Chondrocyte (in vitro differentiated cells): ENCODE measurements at places on chromosomes 12 and 14. TPM values are rescaled to one million over a fixed set of nuclear protein-coding genes. Genes with fewer than 3 reads are reported as not detected.

RPL6 gene
- 896 to 952 TPM (median 905 TPM) in 3 replicates for total RNA-seq

CLEC6A gene
- not detected in 3 replicates for total RNA-seq

DNA sequence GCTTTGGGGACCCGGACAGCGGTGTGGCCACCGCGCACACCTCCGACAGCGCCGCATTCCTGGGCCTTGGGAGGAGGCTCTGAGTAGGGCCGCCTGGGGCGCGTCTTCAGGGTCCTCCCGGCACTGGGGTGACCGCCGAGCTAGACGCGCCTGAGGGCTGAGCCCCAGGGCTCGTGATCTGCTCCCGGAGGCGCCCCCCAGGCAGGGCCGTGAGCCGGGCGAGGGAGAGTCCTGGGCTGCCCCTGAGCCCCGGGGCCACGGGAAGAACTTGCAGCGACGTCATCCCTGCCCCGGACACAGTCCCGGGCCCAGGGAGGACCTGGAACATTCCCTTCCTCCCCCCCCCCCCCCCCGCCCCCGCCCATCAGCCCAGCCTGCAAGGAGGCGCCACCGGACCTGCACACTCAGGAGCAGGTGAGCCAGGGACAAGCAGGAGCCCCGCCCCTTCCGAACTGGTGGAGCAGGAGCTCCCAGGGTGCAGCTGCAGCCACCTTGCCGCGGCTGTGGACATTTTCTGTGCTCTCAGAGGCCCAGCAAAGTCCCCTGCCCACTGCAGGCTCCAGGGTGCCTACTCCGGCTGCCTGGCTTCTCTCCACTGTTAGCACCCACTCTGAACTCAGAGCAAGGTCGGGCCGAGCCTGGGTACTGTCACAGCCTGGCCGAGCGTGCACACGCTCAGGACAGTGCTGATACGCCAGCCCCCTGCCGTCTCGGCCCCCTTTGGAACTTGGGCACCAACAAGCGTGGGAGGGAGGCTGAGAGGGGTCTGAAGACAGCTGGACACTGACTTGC lies 50.7 kb downstream of the A2M start:
- H3K27me3 ChIP-seq = no peaks in the 10 kb centered on the region
- H3K27ac ChIP-seq = peak overlapping the region; percentile 82
- no peaks in the 10 kb centered on the region for H3K36me3 ChIP-seq

DNA sequence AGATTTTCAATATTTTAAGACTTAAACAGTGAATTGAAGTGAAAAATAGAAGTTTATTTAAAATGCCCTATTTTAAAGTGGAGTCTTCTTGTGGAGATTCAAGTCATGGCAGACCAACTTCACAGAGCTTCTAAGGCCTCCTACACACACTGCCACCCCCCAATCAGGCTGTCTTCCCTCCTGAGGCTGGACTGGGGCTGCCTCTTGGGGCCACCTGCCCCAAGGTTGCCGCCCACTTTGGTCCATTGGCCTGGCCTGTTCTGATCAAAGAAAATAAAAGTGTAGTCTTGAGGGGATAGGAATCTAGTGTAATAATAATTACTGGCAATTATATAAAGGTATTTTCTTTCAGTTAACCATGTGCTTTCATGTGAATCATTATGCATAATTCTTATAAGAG lies 1.3 kb downstream of the GOLT1B start:
- DNase-seq = no peak
- peaks cover 7% of the 10 kb centered on the region for H3K36me3 ChIP-seq
- H3K27ac ChIP-seq = no peak overlapping the region
- H3K4me1 ChIP-seq = peaks cover 46% of the 10 kb centered on the region

SLC7A7 gene
- 0.46 to 1.5 TPM (median 1.5 TPM) in 3 replicates for total RNA-seq

GRCh38 chr12:42996869-42997431 lies 407.4 kb upstream of the PRICKLE1 start:
- H3K36me3 ChIP-seq = no peaks in the 10 kb centered on the region
- no peak for DNase-seq
- H3K4me1 ChIP-seq = peaks cover 10% of the 10 kb centered on the region
- no peak overlapping the region for H3K4me3 ChIP-seq
- no peaks in the 10 kb centered on the region for H3K27me3 ChIP-seq

IGFBP6 gene
- total RNA-seq = 7.0 to 10.0 TPM (median 8.9 TPM) in 3 replicates

- no peaks in the 10 kb centered on the region for H3K36me3 ChIP-seq
- no peaks in the 10 kb centered on the region for H3K4me1 ChIP-seq
- peaks cover 4% of the 10 kb centered on the region for H3K27me3 ChIP-seq
- DNase-seq = no peak
Observed at GRCh38 chr14:98259881-98260280, 1012.1 kb downstream of the BCL11B start.

SMCO2 gene
- not detected in 3 replicates for total RNA-seq

- H3K27me3 ChIP-seq = peaks cover 30% of the 10 kb centered on the region
- H3K4me1 ChIP-seq = peaks cover 20% of the 10 kb centered on the region
- no peak for DNase-seq
Observed at GRCh38 chr14:70641548-70642302, at the start of gene TTC9. Gene TTC9, plus strand, starts transcription at chr14:70641916. Its CDS starts 214 bp downstream, at chr14:70642130.

IFNG-AS1 gene
- 0.18 to 0.20 TPM in 2 of 3 replicates, not detected in the other for total RNA-seq

SLC25A47 gene
- total RNA-seq = not detected in 3 replicates

TAS2R46 gene
- total RNA-seq = 0.51 to 1.1 TPM (median 0.70 TPM) in 3 replicates

- H3K36me3 ChIP-seq = peaks cover 5% of the 10 kb centered on the region
- H3K4me3 ChIP-seq = no peak overlapping the region
- no peak for DNase-seq
- peak overlapping the region; percentile 20 for H3K27ac ChIP-seq
Observed at GRCh38 chr12:111440631-111441030, 34.9 kb downstream of the SH2B3 start.

DNA sequence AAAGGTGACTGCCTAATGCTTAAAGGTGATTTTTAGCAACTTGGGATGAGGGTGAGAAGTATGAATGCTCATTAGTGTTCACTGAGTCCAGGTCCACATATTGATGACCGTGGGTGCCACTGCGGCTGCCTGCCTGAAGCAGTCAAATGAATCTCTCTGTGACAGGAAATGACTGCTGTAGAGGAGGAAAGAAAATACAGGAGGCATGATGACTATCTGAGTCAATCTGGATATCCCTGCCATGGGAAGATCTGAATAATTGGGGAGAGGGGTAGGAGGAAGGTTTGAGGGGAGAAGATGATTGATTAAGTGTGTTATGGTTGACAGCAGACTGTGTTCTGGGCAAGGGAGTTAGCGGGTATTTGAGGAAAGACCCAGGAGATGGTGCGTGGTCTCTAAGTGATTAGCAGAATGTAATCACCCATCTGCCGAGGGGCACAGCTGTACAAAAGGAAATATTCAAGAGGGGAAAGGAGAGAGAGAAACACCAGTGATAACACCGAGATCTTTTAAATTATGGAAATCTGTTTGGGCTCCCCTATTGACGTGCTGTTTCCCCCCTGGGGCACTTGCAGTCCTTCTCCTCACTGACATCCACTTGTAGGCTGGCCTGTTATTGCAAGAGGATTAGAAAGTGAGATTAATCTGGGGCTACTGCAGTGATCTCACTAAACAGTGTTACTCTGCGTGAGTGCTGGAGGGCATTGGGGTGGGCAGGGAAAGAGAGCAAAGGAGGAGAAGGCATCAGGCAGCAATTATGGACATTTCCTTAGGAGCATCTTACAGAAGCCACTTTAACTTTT lies 97.7 kb downstream of the AKAP6 start:
- no peak overlapping the region for H3K27ac ChIP-seq
- DNase-seq = no peak
- H3K4me3 ChIP-seq = no peak overlapping the region
- peaks cover 18% of the 10 kb centered on the region for H3K4me1 ChIP-seq
- no peaks in the 10 kb centered on the region for H3K27me3 ChIP-seq

DNA sequence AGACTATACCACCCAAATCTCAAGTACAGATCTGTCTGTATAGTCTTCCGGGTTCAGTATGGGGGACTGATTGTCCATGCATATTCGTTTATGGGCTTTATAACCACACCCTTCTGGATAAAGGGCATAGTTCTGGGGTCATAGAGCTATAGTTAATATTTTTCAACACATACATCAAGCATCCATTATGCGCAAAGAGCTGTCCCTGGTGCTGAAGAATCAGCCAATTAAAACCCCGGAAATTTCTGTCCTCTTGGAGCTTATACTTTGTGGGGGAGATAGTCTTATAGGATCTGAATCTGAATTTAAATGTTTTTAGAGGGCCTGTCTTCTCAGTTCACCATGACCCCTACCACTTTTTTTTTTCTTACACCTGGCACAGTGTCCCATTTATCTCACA lies 256.7 kb downstream of the SUDS3 start:
- no peaks in the 10 kb centered on the region for H3K4me1 ChIP-seq
- no peaks in the 10 kb centered on the region for H3K36me3 ChIP-seq
- H3K27me3 ChIP-seq = no peaks in the 10 kb centered on the region
- no peak for DNase-seq
- no peak overlapping the region for H3K4me3 ChIP-seq

DNA sequence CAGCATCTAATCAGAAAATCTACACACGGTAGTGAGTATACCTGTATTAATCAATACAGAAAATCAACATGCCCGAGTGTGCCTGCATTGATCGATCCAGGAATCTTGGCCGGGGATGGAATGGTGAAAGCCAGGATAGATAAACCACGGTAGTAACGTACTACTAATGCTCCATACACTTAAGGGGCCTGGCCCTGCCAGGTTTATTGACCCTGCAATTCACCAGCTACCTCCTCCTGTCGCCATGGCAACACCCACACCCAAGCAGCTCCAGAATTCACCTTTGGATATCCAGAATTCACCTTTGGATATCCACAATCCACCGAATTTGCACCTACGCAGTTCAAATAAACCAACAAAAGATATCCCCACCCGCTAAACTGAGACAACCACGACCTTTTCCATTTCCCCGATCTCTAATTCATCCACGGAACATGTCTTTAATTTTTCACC lies 14.8 kb upstream of the CALM1 start:
- no peak overlapping the region for H3K4me3 ChIP-seq
- peaks cover 6% of the 10 kb centered on the region for H3K4me1 ChIP-seq

MYH7 gene
- total RNA-seq = not detected in 3 replicates

CPSF2 gene
- total RNA-seq = 58.0 to 83.0 TPM (median 65.0 TPM) in 3 replicates

TMEM132C gene
- total RNA-seq = not detected in 3 replicates

BCAT1 gene
- total RNA-seq = 191 to 246 TPM (median 240 TPM) in 3 replicates

GRCh38 chr14:90383731-90384542 lies 12.9 kb upstream of the CALM1 start:
- H3K36me3 ChIP-seq = no peaks in the 10 kb centered on the region
- no peak overlapping the region for H3K27ac ChIP-seq
- peaks cover 18% of the 10 kb centered on the region for H3K4me1 ChIP-seq
- no peak overlapping the region for H3K4me3 ChIP-seq

UNC119B gene
- 21.9 to 22.7 TPM (median 22.3 TPM) in 3 replicates for total RNA-seq

DNA sequence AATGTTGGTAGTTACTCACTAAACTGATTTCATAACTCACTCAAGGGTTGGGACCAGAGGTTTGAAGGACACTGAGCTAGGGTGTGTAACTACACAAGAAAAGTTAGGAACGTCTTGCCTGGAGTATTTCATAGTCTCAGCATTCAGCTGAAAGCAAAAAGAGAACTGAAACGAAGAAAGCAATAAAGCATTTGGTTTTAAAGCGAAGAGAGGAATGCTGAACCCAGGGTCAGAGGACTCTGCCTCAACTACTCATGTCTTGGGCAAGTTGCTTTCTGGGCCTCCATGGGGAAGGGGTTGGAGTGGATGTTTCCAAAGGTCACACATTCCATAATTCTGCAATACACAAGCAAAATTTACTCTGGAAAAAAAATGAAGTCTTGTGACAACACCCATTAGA lies 1.4 kb downstream of the GNS start:
- H3K27me3 ChIP-seq = no peaks in the 10 kb centered on the region
- H3K36me3 ChIP-seq = peaks cover 5% of the 10 kb centered on the region
- H3K27ac ChIP-seq = no peak overlapping the region
- peak overlapping the region; percentile 38 for H3K4me3 ChIP-seq
- DNase-seq = no peak

DIO3 gene
- not detected in 3 replicates for total RNA-seq

DNA sequence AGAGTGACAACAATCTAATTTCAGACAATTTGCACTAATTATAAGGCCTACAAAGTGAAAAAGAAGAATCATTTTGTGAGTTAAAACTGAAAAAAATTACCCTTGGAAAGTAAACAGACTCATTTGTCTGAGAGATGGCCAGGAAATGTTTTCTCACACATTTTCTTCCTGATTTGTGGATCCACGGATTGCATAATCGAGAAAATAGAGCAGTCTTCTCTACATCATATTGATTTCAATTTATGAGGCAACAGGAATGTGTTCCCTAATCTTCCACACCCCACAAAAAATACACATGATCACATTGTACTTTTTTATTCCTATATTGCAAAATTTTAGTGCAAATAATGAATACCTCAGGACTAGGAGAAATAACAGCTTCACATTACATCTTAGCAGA lies 160.8 kb downstream of the CCER1 start:
- no peaks in the 10 kb centered on the region for H3K36me3 ChIP-seq
- no peaks in the 10 kb centered on the region for H3K27me3 ChIP-seq
- no peak for DNase-seq

DNA sequence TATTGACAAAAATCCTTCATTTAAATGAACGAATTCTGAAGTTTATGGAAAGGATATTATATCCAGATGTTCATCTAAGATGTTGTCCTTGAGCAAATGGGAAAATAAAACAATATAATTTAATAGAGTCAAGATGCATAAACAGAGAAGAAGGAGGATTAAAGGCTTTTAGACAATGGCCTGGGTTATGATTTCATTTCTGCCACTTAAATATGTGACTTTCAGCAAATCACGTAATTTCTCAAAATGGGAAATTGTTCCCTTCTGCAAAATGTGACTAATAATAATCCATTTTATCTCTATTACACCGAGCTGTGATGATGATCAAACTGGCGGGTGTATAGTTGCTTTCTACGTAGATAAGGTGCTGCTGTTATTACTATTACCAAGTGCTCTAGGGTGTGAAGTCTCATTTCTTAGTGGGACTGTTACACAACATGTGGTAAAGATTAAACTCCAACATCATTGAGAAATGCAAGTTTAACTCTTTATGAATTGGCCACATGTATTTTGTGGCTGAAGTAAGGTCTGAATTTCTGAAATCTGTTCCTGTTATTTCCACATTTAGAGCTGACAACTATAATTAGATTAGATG lies 157.0 kb downstream of the MYRFL start:
- no peaks in the 10 kb centered on the region for H3K36me3 ChIP-seq
- no peak overlapping the region for H3K4me3 ChIP-seq
- H3K27me3 ChIP-seq = no peaks in the 10 kb centered on the region
- DNase-seq = no peak
- H3K27ac ChIP-seq = no peak overlapping the region

- no peaks in the 10 kb centered on the region for H3K27me3 ChIP-seq
- no peak overlapping the region for H3K4me3 ChIP-seq
- H3K36me3 ChIP-seq = peaks cover 6% of the 10 kb centered on the region
- H3K4me1 ChIP-seq = peaks cover 3% of the 10 kb centered on the region
- H3K27ac ChIP-seq = no peak overlapping the region
Observed at GRCh38 chr12:124804011-124804621, 59.5 kb downstream of the SCARB1 start.

GRCh38 chr12:66934302-66935062 lies 255.6 kb upstream of the GRIP1 start:
- H3K4me1 ChIP-seq = peaks cover 26% of the 10 kb centered on the region
- H3K27ac ChIP-seq = peak overlapping the region; percentile 33
- DNase-seq = no peak
